Osteocyte (in vitro differentiated cells): ENCODE measurements at places on chromosomes 12 and 14.

GRCh38 chr12:67877727-67878126 lies 111.5 kb upstream of the IFNG-AS1 start:
- H3K27ac ChIP-seq = no peak overlapping the region
- no peak overlapping the region for H3K4me3 ChIP-seq
- no peaks in the 10 kb centered on the region for H3K27me3 ChIP-seq
- no peak for DNase-seq

DNA sequence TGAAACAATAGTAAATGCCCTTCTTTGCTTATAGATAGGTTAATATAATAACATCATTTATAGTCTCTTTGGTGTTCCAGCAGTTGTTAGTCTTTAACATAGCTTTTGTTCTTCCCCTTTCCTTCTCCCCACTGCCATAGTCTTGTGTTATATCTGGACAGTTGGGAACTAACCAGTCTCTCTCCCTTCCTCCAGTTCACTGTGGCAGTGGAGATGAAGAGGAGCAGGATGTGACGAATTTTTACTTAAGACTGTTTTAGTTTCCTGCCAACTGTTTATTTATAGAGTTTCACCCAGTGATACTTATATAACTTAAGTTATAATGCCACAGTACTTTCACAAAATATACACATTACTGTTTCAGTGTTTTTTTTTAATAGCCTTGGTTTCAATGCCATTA lies 277.4 kb downstream of the PDZRN4 start:
- H3K27ac ChIP-seq = no peak overlapping the region
- H3K36me3 ChIP-seq = no peaks in the 10 kb centered on the region
- no peak overlapping the region for H3K4me3 ChIP-seq
- no peak for DNase-seq
- H3K27me3 ChIP-seq = peaks cover 4% of the 10 kb centered on the region
- H3K4me1 ChIP-seq = no peaks in the 10 kb centered on the region

GRCh38 chr12:6058481-6059161 lies 65.8 kb downstream of the VWF start:
- no peak overlapping the region for H3K27ac ChIP-seq
- H3K4me1 ChIP-seq = peaks cover 49% of the 10 kb centered on the region
- H3K27me3 ChIP-seq = no peaks in the 10 kb centered on the region
- H3K36me3 ChIP-seq = no peaks in the 10 kb centered on the region
- H3K4me3 ChIP-seq = no peak overlapping the region

DNA sequence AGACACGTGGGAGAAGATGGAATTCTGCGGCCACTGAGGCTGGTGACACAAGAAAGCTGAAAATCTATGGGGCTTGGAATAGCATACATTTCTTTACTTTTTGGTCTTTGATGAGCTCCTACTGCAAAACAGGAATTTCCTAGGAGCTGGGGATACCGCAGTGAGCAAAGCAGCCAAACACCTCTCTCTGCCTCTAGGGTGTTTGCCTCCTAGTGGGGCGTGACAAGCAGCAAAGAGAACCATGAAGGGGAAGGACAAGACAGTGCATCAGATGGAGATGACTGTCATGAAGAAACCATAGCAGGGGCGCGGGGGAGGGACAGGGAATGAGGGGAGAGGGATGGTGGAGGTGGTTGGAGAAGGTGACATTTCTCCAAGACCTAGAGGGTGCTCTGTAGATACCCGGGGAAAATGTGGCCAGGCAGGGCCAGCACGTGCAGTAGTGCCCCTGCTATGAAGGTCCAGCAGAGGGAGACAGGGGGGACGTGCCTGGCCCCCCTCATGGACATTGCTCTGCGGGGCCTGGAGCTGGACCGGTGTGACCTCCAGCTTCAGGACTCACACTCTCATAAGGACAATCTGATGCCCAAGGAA lies 58.6 kb downstream of the SERPINA3 start:
- H3K4me3 ChIP-seq = no peak overlapping the region
- H3K36me3 ChIP-seq = no peaks in the 10 kb centered on the region
- peaks cover 34% of the 10 kb centered on the region for H3K4me1 ChIP-seq
- no peaks in the 10 kb centered on the region for H3K27me3 ChIP-seq

GRCh38 chr12:62767496-62767895 lies 167.5 kb downstream of the PPM1H start:
- H3K4me3 ChIP-seq = no peak overlapping the region
- H3K4me1 ChIP-seq = peaks cover 19% of the 10 kb centered on the region
- no peaks in the 10 kb centered on the region for H3K27me3 ChIP-seq
- DNase-seq = no peak
